Central memory CD8-positive, alpha-beta T cell (primary cell): ENCODE measurements at places on chromosomes 3 and 15.

- no peak for DNase-seq
- H3K27ac ChIP-seq, result no peak overlapping the region
- peaks cover 48% of the 10 kb centered on the region for H3K27me3 ChIP-seq
- H3K4me3 ChIP-seq, result no peak overlapping the region
These were observed 22.2 kb upstream of the FGD5 start for GRCh38 chr3:14796403-14797077.

GRCh38 chr3:39115870-39116269 lies 8.4 kb downstream of the TTC21A start:
- no peaks in the 10 kb centered on the region for H3K4me1 ChIP-seq
- peaks cover 1% of the 10 kb centered on the region for H3K36me3 ChIP-seq
- DNase-seq, result no peak
- H3K4me3 ChIP-seq, result no peak overlapping the region
- no peak overlapping the region for H3K27ac ChIP-seq

- H3K4me3 ChIP-seq, result no peak overlapping the region
- no peak for DNase-seq
- H3K36me3 ChIP-seq, result no peaks in the 10 kb centered on the region
- peaks cover 9% of the 10 kb centered on the region for H3K4me1 ChIP-seq
- H3K27me3 ChIP-seq, result no peaks in the 10 kb centered on the region
- H3K27ac ChIP-seq, result no peak overlapping the region
These were observed 112.7 kb upstream of the SLC4A7 start for GRCh38 chr3:27596921-27597320.

- no peak overlapping the region for H3K4me3 ChIP-seq
- DNase-seq, result no peak
- no peak overlapping the region for H3K27ac ChIP-seq
- peaks cover 1% of the 10 kb centered on the region for H3K36me3 ChIP-seq
- H3K27me3 ChIP-seq, result no peaks in the 10 kb centered on the region
These were observed 173.8 kb downstream of the ADAMTS17 start for GRCh38 chr15:100167884-100168375.

GRCh38 chr3:187747506-187747905 lies 2.2 kb upstream of the BCL6 start:
- no peak overlapping the region for H3K27ac ChIP-seq
- peaks cover 36% of the 10 kb centered on the region for H3K36me3 ChIP-seq
- H3K27me3 ChIP-seq, result no peaks in the 10 kb centered on the region
- peaks cover 35% of the 10 kb centered on the region for H3K4me1 ChIP-seq
- peak overlapping the region; percentile 100 for H3K4me3 ChIP-seq

- H3K36me3 ChIP-seq, result no peaks in the 10 kb centered on the region
- peaks cover 49% of the 10 kb centered on the region for H3K27me3 ChIP-seq
- no peak overlapping the region for H3K4me3 ChIP-seq
- H3K27ac ChIP-seq, result no peak overlapping the region
- peaks cover 6% of the 10 kb centered on the region for H3K4me1 ChIP-seq
These were observed 2.4 kb downstream of the ADAMTS9 start for GRCh38 chr3:64685331-64685799.

GRCh38 chr3:162139841-162140240 lies 643.2 kb downstream of the OTOL1 start:
- H3K4me3 ChIP-seq, result no peak overlapping the region
- no peaks in the 10 kb centered on the region for H3K36me3 ChIP-seq
- no peak overlapping the region for H3K27ac ChIP-seq
- H3K27me3 ChIP-seq, result no peaks in the 10 kb centered on the region
- no peaks in the 10 kb centered on the region for H3K4me1 ChIP-seq

- H3K27ac ChIP-seq, result no peak overlapping the region
- no peak for DNase-seq
- no peaks in the 10 kb centered on the region for H3K36me3 ChIP-seq
These were observed 23.3 kb downstream of the IL1RAP start for GRCh38 chr3:190537146-190537545.

- DNase-seq, result no peak
- H3K27me3 ChIP-seq, result no peaks in the 10 kb centered on the region
- no peak overlapping the region for H3K4me3 ChIP-seq
- H3K27ac ChIP-seq, result no peak overlapping the region
These were observed 473.6 kb downstream of the ROBO2 start for GRCh38 chr3:77513542-77513941.

DNA sequence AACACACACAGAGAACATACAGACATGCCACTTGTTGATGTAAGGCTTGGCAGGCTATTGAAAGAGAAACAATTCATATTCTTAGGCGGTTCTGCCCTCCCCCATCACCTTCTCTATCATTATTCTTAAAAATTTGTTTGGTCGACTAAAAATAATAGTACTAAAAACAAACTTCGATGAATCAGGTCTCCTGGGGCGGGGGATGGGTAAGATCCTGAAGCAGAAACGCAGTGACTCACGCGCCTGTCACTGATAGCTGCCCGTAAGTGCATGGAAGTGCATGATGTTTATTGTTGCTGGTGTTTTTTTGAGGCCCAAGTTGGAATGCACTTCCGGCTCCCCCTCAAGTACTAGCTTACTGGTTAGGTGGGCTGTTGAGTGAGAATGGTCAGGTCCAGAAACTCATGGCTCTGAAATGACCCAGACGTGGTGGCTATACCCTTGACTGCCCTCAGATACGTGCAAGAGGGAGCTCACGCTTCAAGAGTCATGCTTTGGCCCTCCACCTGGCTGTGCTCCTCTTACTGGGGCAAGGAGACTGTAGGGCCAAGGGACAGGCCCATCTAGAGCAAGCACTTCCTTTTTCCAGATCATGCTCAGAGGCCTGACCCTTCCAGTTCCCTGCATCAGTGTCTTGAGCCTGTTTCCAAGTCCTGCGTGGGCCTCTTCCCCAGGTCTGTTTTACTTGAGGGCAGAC lies 10.9 kb downstream of the SMAD3 start:
- peaks cover 82% of the 10 kb centered on the region for H3K4me1 ChIP-seq

DNA sequence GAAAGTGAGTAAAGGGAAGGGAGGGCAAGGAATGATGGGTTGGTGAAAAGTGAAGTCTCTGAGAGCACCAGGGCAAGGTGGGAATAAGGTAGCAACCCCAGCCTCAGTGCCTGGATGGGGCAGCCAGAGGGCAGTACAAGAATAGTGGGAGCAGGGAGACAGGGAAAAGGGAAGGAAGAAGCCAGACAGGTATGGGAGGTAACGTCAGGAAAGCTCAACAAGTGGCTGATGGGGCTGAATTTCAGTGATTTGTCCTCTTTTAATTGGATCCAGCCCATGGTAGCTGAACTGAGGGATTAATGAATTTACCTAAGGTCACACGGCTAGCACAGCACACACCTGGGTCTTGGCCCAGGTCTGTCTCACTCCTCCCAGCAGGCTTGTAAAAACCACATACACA lies 12.6 kb downstream of the RORA start:
- no peak overlapping the region for H3K4me3 ChIP-seq
- H3K27me3 ChIP-seq, result peaks cover 65% of the 10 kb centered on the region
- no peak overlapping the region for H3K27ac ChIP-seq
- DNase-seq, result no peak
- no peaks in the 10 kb centered on the region for H3K4me1 ChIP-seq

- H3K4me3 ChIP-seq, result no peak overlapping the region
- H3K4me1 ChIP-seq, result peaks cover 42% of the 10 kb centered on the region
- no peaks in the 10 kb centered on the region for H3K36me3 ChIP-seq
- no peak overlapping the region for H3K27ac ChIP-seq
- no peak for DNase-seq
These were observed 48.8 kb downstream of the ZNF710 start for GRCh38 chr15:90049666-90050604.

DNA sequence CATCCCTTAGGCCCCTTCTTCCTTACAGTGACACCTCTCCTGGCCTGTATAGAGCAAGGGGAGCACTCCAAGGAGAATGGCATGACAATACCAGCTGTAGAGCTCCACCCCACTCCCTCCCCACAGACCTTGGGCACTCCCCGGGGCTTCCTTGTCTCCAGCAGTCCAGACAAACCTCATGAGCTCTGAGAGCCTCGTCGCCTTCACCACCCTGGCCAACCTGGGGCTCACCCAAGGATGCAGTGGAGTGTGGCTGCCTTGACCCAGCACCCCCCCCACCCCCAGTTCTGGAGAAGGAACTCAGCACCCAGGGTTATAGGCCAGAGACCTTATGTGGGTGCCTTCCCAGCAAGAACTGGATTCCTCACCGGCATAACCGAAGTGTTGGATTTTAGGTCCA lies 7.4 kb upstream of the SLCO2A1 start:
- H3K36me3 ChIP-seq, result no peaks in the 10 kb centered on the region
- H3K27me3 ChIP-seq, result peaks cover 43% of the 10 kb centered on the region
- no peak overlapping the region for H3K27ac ChIP-seq
- no peaks in the 10 kb centered on the region for H3K4me1 ChIP-seq
- DNase-seq, result no peak

DNA sequence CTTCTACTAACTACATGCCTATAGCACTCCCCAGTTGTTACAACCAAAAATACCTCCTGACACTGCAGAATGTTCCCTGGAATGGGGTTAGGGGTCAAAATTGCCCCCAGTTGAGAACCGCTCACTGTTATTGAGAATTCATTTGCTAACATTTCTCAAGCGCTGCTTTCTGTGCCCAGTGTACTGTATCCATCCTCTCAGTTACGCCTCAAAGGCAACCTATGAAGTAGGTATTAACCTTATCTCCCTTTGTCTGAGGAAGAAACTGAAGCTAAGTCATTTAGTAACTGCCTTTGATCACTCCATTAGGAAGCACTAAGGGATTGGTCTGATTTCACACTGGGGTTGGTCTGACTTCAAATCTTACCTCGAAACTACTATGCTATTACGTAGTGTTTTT lies 70.1 kb downstream of the CADPS start:
- H3K4me3 ChIP-seq, result no peak overlapping the region
- H3K4me1 ChIP-seq, result no peaks in the 10 kb centered on the region
- no peak overlapping the region for H3K27ac ChIP-seq
- H3K36me3 ChIP-seq, result no peaks in the 10 kb centered on the region
- no peak for DNase-seq

- H3K36me3 ChIP-seq, result no peaks in the 10 kb centered on the region
- H3K4me1 ChIP-seq, result no peaks in the 10 kb centered on the region
- H3K4me3 ChIP-seq, result no peak overlapping the region
- peaks cover 14% of the 10 kb centered on the region for H3K27me3 ChIP-seq
- DNase-seq, result no peak
These were observed 289.6 kb upstream of the C2CD4B start for GRCh38 chr15:62454567-62455172.

DNA sequence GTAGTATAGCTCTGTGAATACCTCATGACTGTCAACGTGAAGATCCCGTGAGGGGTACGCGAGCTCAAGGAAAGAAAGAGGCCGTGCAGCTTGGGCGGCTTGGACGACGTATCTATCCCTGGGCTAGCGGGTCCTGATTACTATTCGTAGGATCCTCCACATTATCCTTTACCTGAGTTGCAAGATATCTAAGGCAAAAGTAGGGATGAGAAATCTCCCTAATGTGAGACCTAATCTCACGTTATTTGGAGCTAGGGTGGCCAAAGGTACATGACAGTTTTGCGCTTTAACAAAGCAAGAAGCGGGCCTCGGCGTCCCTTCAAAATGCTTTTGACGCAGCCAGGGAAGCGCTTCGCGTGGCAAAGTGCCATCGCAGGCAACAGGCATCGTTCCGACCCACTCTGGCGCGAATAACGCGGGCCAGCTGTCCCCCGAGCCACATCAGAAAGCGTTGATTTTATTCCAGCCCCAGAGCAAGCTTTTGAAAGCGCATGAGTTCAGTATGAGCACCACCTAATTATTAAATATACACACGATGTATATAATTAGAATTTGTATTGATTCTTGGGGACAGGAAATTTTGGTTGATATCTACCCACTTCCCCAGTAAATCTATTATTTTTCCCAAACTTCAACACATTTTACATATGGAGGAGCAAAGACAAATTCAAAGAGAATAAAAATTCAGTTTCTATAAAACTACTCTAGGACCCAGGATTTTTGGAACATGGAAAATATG lies 2.5 kb upstream of the EOMES start:
- no peak for DNase-seq
- peaks cover 53% of the 10 kb centered on the region for H3K27me3 ChIP-seq
- H3K36me3 ChIP-seq, result peaks cover 35% of the 10 kb centered on the region
- H3K4me1 ChIP-seq, result peaks cover 44% of the 10 kb centered on the region
- peak overlapping the region; percentile 98 for H3K4me3 ChIP-seq

- no peak overlapping the region for H3K4me3 ChIP-seq
- peaks cover 5% of the 10 kb centered on the region for H3K36me3 ChIP-seq
- DNase-seq, result no peak
- no peak overlapping the region for H3K27ac ChIP-seq
These were observed 24.2 kb downstream of the PXYLP1 start for GRCh38 chr3:141255846-141256261.

GRCh38 chr15:65089206-65089824 lies 12.8 kb downstream of the KBTBD13 start:
- peaks cover 6% of the 10 kb centered on the region for H3K27me3 ChIP-seq
- DNase-seq, result no peak
- no peak overlapping the region for H3K27ac ChIP-seq
- no peaks in the 10 kb centered on the region for H3K4me1 ChIP-seq
- peaks cover under 1% of the 10 kb centered on the region for H3K36me3 ChIP-seq

DNA sequence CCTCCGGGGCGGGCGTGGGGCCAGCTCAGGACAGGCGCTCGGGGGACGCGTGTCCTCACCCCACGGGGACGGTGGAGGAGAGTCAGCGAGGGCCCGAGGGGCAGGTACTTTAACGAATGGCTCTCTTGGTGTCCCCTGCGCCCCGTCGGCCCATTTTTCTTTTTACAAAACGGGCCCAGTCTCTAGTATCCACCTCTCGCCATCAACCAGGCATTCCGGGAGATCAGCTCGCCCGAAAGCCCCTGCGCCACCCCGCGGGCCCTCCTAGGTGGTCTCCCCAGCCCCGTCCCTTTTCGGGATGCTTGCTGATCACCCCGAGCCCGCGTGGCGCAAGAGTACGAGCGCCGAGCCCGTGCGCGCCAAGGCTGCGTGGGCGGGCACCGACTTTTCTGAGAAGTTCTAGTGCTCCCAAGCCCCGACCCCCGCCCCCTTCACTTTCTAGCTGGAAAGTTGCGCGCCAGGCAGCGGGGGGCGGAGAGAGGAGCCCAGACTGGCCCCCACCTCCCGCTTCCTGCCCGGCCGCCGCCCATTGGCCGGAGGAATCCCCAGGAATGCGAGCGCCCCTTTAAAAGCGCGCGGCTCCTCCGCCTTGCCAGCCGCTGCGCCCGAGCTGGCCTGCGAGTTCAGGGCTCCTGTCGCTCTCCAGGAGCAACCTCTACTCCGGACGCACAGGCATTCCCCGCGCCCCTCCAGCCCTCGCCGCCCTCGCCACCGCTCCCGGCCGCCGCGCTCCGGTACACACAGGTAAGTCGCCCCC lies at the start of gene THBS1:
Gene THBS1, plus strand, starts transcription at position 595 of the 757 bp plus-strand sequence. CDS start 779 bp downstream, outside the sequence.
- peaks cover 27% of the 10 kb centered on the region for H3K4me1 ChIP-seq
- peak within 1 kb of the TSS; percentile 30 for H3K27ac ChIP-seq
- peaks cover 46% of the 10 kb centered on the region for H3K27me3 ChIP-seq
- H3K4me3 ChIP-seq, result peak within 1 kb of the TSS; percentile 70
- H3K36me3 ChIP-seq, result peaks cover 2% of the 10 kb centered on the region

DNA sequence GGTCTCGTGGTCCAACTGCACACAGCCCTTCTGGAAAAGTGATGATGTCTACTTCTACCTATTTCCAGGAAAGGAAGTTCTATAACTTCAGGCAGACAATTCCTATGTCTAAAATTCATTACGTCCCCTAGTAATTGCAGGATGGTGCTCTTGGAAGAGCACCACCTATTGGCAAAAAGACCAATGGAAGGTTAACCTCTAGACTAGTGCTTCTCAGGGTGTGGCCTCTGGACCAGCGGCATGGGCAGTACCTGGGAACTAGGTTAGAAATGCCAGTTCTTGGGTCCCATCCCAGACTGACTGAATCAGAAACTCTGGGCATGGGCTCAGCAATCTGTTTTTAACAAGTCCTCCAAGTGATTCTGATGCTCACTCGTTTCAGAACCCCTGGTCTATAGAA lies 258.3 kb upstream of the ICE2 start:
- H3K27me3 ChIP-seq, result no peaks in the 10 kb centered on the region
- no peak for DNase-seq
- no peak overlapping the region for H3K4me3 ChIP-seq
- H3K36me3 ChIP-seq, result peaks cover 2% of the 10 kb centered on the region
- H3K27ac ChIP-seq, result no peak overlapping the region
